ENCODE measurements at places on chromosomes 1 and 21.

DNA sequence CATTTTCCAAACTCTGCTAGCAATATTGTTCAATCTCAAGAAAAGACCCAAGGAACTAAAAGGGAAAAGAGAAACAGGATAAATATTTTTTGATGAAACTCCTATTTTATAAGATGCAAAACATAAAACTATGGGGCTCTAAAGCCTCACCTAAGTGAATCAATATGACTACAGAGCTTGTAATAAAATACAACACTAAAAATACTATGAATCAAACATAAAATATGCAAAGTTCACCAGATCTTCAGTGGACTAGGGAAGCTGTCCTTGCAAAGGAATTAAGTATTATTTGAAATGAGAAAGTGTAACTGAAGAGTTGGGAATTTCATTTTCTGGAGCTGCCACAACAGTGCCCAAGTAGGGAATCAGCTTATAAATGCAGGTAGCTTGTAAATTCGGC lies 124.5 kb downstream of the CRB1 start:
- no peak for DNase-seq
- no peaks in the 10 kb centered on the region for H3K36me3 ChIP-seq
- no peaks in the 10 kb centered on the region for H3K4me1 ChIP-seq

GRCh38 chr1:18385239-18385790 lies 95.4 kb upstream of the KLHDC7A start:
- DNase-seq: no peak
- no peaks in the 10 kb centered on the region for H3K36me3 ChIP-seq
- no peak overlapping the region for H3K27ac ChIP-seq
- H3K4me1 ChIP-seq: peaks cover 13% of the 10 kb centered on the region

DNA sequence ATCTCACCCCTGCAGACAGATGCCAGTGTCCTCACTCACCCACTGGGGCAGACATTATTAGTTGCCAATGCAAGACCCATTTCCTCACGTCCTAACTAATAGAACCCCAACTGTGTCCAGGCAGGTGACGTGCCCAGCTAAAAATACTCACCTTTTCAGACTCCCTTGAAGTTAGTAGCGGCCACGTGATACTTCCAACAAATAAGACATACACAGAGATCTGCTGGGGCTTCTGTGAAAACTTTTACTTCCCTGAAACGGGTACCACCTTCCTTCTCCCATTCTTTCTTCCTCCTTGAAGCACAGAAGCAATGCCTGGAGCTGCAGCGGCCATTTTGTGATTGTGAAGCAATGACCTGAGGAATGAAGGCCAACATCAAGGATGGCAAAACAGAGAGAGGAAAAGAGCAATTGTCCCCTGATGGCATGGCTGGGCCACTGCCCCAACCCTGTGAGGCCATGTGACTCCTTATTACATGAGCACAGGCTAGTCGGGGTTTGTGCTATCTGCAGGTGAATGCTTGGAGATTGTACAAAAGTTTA lies 74.4 kb upstream of the TMPRSS2 start:
- H3K27ac ChIP-seq: no peak overlapping the region
- H3K4me3 ChIP-seq: no peak overlapping the region
- peaks cover 11% of the 10 kb centered on the region for H3K4me1 ChIP-seq
- H3K36me3 ChIP-seq: no peaks in the 10 kb centered on the region
- no peaks in the 10 kb centered on the region for H3K27me3 ChIP-seq
- no peak for DNase-seq

- no peaks in the 10 kb centered on the region for H3K4me1 ChIP-seq
- no peaks in the 10 kb centered on the region for H3K27me3 ChIP-seq
- H3K4me3 ChIP-seq: peak overlapping the region; percentile 70
- H3K27ac ChIP-seq: peak overlapping the region; percentile 93
- DNase-seq: no peak
These were observed 312 bp downstream of the ARNT start for GRCh38 chr1:150876119-150876454.

- H3K4me1 ChIP-seq: peaks cover 5% of the 10 kb centered on the region
- H3K27me3 ChIP-seq: no peaks in the 10 kb centered on the region
- peaks cover 29% of the 10 kb centered on the region for H3K36me3 ChIP-seq
- no peak overlapping the region for H3K27ac ChIP-seq
- H3K4me3 ChIP-seq: no peak overlapping the region
- DNase-seq: no peak
These were observed 12.9 kb downstream of the ATP1B1 start for GRCh38 chr1:169119405-169119804.

GRCh38 chr1:22089787-22090186 lies 37.3 kb downstream of the CDC42 start:
- DNase-seq: no peak
- H3K27me3 ChIP-seq: no peaks in the 10 kb centered on the region
- H3K4me3 ChIP-seq: no peak overlapping the region
- no peak overlapping the region for H3K27ac ChIP-seq
- H3K36me3 ChIP-seq: peaks cover 91% of the 10 kb centered on the region

- no peaks in the 10 kb centered on the region for H3K27me3 ChIP-seq
- H3K4me3 ChIP-seq: no peak overlapping the region
- H3K36me3 ChIP-seq: no peaks in the 10 kb centered on the region
- DNase-seq: no peak
- no peak overlapping the region for H3K27ac ChIP-seq
- H3K4me1 ChIP-seq: peaks cover 6% of the 10 kb centered on the region
These were observed 15.2 kb downstream of the PDZK1IP1 start for GRCh38 chr1:47174656-47175020.

- H3K4me3 ChIP-seq: no peak overlapping the region
- no peak overlapping the region for H3K27ac ChIP-seq
These were observed 8.2 kb upstream of the FMOD start for GRCh38 chr1:203359010-203359571.

DNA sequence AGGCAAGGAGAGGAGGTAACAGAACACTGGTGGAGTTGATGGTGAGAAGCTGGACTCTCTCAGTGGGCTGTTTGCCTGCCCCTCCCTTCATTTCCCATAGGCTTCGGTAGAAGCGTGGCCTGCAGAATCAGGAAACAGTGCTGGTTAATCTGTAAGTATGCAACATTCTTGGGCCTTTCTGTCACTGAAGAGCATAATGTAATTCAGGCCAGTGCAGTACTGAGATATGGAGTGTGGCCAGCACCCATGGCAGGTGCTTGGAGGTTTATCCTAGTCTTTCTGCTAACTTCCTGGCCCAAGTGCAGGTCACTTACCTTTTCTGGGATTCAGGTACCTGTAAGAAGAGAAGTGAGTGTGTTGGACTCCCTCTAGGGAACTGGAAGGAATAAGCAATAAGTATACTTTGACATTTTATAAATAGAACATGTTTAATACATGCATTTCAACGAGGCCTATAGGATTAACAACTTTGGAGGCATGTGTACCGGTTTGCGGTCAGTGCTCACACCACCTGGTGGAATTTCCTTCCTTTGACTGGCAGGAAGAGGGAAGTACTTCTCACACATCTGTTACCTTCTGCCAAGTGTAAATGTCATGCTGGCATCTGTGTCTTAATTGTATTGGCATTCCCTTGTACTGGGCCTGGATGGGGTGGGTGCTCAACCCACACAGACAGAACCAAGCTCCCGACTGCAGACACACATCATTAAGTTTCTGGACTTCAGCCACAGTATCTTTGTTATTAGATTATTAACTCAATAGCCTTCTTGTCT lies 105.5 kb downstream of the KIF26B start:
- no peaks in the 10 kb centered on the region for H3K27me3 ChIP-seq
- H3K4me1 ChIP-seq: peaks cover 8% of the 10 kb centered on the region
- no peak for DNase-seq
- no peak overlapping the region for H3K27ac ChIP-seq
- no peak overlapping the region for H3K4me3 ChIP-seq
- H3K36me3 ChIP-seq: no peaks in the 10 kb centered on the region

DNA sequence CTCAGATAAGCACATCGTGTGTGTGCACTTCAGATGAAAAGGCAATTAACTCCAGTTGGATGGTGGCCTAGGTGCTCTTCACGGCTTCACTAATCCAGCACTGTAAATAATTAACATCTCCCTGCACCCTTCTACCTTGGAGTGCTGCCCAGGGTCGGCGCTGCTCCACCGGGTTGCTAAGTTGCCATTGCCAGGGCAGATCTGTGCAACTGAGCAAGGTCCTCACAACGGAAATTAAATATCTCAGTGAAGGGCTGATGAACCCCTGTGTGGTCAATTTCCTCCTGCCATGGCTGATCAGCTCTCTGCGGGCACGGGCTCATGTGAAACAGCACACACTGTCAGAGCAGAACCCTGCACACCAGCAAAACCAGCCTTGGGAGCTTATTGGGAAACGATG lies 63.2 kb downstream of the SYDE2 start:
- H3K27me3 ChIP-seq: no peaks in the 10 kb centered on the region
- H3K4me1 ChIP-seq: peaks cover 2% of the 10 kb centered on the region
- H3K4me3 ChIP-seq: no peak overlapping the region
- no peaks in the 10 kb centered on the region for H3K36me3 ChIP-seq
- no peak for DNase-seq
- no peak overlapping the region for H3K27ac ChIP-seq

DNA sequence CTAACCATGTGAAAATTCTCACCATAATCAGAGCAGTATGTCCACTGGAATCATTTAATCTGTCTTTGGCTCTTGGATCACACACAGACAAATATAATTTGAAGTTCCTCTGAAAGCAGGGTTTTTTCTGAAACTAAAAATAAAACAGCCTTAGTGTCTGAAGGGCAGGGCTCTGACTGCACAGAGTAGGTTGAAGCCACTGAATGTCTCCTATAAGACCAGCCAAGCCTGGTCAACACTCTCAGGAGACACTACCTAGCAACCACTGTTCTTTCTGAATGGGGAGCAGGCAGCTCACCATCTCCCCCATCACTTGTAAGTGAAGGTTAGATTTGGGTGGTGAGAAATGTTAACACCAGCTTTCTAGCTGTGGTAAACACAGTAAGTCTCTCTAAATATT lies 16.1 kb upstream of the TMEM183A start:
- H3K27ac ChIP-seq: no peak overlapping the region
- H3K4me1 ChIP-seq: no peaks in the 10 kb centered on the region
- no peaks in the 10 kb centered on the region for H3K36me3 ChIP-seq
- no peak for DNase-seq
- no peaks in the 10 kb centered on the region for H3K27me3 ChIP-seq
- H3K4me3 ChIP-seq: no peak overlapping the region

GRCh38 chr1:92601044-92601443 lies 114.3 kb upstream of the GFI1 start:
- H3K4me1 ChIP-seq: no peaks in the 10 kb centered on the region
- no peaks in the 10 kb centered on the region for H3K36me3 ChIP-seq
- no peak for DNase-seq
- no peak overlapping the region for H3K4me3 ChIP-seq
- no peak overlapping the region for H3K27ac ChIP-seq
- H3K27me3 ChIP-seq: no peaks in the 10 kb centered on the region

DNA sequence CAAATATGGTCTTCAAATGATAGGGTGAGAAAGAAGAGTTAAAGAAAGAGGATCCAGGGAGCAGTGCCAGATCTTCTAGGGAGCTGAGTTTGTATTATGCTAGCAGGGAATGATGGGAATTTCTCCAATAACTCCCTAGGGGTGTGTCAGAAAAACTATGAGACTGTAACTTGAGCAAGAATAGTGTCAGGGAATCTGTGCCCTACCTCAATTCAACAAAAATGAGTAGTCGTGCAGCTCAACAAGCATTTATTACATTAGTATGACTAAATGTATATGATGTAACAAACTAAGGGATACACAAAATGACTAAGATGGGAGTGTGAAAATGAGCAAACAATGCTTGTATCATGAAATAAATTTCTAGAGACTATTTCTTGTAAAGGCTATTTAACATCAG lies 24.2 kb downstream of the SPAG17 start:
- H3K36me3 ChIP-seq: no peaks in the 10 kb centered on the region
- no peak overlapping the region for H3K27ac ChIP-seq
- no peak overlapping the region for H3K4me3 ChIP-seq
- DNase-seq: no peak
- no peaks in the 10 kb centered on the region for H3K4me1 ChIP-seq
- H3K27me3 ChIP-seq: no peaks in the 10 kb centered on the region

DNA sequence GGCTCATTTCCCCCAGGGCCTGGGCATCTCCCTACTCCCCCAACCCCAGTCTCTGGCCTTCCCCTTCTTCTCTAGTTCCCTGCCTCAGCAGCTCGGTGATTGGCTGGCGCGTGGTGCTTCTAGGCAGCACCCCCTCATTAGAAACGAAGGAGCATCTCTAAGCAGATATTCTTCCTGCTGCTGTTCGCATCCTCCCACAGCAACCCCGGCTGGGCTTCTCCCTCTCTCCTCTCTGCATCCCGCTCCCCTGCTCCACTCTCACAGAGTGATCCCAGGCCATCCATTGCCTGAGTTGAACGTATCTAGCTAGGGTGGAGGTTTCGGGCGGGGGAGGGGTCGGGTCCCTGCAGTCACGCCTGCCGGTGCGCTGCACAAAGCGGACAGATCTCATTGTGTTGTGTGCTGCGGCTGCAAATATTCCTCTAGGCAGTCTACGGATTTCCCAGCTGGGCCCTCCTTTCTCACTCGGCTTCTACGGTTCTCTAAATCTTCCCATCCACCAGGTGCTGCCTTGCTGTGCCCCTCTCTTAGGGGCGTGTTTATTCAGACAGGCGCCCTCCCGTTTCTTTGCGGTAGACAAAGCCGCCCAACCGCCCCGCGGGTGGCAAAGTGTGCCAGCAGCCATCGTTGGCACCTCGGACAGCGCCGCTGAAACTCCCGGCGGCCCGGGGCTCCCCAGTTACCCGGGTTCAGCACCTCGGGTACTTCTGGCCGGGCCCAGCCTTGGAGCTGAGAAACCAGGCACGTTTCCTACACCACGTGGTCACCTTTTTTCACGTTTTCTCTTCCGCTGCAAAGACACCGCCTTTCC lies 2.2 kb downstream of the CACNA1E start:
- H3K27ac ChIP-seq: no peak overlapping the region
- no peak overlapping the region for H3K4me3 ChIP-seq
- peak; percentile 51 for DNase-seq
- no peaks in the 10 kb centered on the region for H3K36me3 ChIP-seq

DNA sequence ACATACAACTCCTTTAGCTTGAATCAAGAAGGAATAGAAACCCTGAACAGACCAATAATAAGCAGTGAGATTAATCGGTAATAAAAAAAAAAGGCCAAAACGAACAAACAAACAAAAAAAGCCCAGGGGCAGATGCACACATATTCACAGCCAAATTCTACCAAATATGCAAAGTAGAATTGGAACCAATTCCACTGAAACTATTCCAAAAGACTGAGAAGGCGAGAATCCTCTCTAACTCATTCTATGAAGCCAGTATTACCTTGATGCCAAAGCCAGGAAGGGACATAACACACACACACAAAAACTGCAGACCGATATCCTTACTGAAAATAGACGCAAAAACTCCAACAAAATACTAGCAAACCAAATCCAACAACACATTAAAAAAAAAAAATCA lies 161.6 kb downstream of the ASTN1 start:
- H3K4me3 ChIP-seq: no peak overlapping the region
- H3K27ac ChIP-seq: no peak overlapping the region
- H3K27me3 ChIP-seq: no peaks in the 10 kb centered on the region
- H3K36me3 ChIP-seq: no peaks in the 10 kb centered on the region
